ENCODE measurements at places on chromosomes 16 and 17.

DNA sequence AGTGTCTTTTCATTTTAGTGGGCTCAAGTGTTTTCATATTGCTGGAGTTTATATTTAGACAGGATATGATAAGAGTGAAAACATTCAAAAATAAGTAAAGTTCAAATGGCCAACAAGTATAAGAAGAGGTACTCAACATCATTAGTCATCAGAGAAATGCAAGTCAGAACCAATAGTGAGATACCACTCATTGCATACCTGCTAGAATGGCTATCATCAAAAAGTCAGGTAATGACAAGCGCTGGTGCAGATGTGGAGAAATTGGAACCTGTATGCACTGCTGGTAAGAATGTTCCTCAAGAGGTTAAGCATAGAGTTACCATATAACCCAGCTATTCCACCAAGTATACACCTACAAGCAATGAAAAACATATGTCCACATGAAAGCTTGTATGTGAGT lies 87.8 kb downstream of the WNT3 start:
- DNase-seq = no peak

- DNase-seq = no peak
Observed at GRCh38 chr17:5378566-5379207, 40.8 kb downstream of the NUP88 start.

- no peak for DNase-seq
Observed at GRCh38 chr17:34447406-34447805, 84.4 kb upstream of the CCL1 start.

DNA sequence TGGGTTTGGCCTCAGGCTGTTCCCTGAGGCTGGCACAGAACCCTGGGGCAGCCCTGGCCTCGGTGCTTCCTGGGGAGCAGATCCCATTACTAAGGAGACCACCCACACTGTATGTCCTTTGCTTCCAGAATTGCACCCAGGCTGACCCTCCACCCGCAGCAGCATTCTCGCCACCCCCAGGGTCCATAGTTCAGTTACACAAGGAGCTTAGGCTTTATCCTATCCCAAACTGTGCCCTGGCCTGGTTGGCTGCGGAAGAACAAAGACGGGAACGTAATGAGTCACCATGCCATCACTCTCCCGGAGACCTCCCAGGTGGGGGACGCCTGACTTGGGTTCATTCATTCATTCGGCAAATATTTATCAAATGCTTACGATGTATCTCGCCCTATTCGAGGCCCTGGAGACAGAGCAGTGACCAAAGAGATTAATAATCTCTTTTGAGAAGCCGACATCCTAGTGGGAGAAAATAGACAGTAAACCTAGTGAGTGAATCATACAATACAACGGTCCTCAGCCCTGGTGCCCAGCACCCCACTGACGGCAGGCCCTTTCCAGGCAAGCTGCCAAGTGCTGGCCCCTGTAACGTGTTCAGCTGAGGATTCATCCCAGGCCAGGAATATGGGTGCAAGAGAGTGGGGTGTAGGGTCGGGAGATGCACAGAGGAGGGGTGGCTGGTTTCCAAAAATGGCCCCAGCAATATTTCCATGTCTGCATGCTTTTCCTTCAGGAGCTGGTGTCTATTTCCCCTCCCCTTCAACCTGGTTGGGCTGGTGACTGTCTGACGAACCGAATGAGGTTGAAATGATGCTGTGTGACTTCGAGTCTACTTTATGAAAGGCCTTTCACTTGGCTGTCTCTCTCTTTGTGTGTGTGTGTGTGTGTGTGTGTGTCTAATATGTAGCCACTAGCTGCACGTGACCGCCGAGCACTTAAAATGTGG lies 134.2 kb downstream of the MGAT5B start:
- DNase-seq = peak; percentile 74

GRCh38 chr17:36846410-36847292 lies 90.6 kb upstream of the LHX1 start:
- peak; percentile 56 for DNase-seq

- DNase-seq = no peak
Observed at GRCh38 chr17:52271781-52272180, 113.3 kb upstream of the CA10 start.

DNA sequence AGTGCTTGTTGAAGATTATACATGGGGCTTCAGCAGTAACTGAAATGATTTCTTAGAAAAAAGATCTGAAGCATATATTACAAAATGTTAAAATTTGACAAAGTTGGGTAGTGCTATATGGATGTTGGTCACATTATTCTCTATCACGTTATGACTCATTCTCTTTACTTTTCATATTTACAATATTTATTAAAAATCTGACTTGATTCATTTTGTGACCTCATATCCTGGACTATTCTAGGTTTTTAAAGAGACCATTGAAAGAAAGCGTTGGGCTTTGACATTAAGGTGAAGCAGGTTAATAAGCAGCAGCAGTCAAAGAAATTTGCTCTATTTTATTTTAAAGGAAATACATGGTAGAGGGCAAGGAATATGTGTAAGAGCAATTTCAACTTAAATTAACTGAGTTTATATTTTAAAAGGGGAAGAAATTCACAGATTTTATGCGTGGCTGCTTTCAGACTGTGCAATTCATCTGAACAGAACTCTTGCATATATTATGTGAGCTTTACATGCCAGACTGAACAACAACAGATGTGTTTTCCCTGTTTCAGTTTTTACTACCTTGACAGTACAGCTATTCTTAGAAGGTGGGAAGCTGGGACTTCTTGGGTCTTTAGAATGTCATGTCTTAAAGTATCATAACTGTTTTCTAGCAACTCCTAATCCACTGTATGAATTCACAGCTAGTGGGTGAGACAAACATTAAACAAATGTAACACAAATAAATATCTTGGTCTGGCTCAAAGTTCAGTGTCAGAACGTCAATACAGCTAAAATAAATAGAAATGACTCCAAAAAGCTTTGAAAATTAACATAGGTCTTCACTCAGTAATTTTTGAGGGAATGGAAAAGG lies 10.4 kb upstream of the FAM20A start:
- no peak for DNase-seq

DNA sequence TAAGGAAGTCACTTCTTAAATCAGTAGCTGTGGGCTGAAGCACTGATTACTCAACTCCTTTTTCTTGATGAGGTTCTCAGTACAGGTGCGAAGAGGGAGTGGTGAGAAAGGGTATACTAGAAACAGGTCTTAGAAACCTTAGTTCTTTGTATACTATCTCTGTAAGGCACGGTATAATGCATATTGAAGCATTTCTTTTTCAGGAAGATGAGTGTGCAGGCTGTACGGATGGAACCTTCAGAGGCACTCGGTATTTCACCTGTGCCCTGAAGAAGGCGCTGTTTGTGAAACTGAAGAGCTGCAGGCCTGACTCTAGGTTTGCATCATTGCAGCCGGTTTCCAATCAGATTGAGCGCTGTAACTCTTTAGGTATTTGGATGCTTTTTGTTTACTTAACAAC lies 39.2 kb downstream of the CYLD start:
- DNase-seq = no peak

DNA sequence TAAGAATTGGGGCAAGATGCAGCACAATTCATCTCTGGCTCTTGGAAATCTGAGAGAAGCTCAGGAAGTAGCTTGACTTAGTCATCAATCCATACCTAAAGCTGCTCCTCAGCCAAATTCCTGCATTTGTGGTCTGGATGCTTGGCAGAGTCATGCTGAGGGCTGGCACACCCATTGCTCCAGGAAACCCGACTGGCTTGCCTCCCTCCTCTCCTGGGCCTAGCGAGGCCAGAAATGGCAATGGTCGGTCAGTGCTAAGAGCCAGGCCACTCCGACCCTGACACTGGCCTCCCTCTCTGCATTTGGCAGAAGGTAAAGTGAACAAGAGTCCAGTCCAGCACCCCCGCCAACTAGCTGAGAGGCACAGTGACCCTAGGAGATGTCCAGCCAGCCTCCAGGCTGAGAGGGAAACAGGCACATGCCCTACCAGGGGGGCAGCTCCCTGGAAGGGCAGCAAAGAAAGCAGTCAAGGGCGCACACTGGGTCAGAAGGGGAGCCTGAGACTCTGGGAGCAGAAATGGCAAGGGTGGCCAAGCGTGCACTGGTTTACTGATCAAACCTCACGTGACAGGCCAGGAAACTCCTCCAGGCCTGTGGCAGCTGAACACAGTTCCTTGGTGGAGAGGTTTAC lies 10.0 kb downstream of the POLDIP2 start:
- DNase-seq = no peak

DNA sequence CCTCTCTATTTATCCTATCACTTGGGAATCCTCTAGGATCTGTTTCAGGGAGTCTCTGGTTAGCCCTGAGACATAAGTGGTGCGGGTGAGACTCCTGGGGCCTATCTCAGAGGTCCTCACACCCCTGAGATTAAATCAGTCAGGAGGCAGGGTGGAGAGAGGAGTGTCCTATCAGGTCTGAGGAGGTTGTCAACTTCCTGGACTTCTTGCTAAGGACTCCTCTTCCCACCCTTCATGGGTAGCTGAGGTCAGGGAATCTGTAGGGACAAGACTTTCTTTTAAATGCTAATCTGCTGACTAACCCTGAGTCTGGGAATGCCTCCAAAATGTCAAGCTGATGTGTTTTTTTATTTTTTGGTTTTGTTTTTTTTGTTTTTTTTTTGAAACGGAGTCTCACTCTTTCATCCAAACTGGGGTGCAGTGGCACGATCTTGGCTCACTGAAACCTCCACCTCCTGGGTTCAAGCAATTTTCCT lies 6.6 kb upstream of the ARMC5 start:
- no peak for DNase-seq

- no peak for DNase-seq
Observed at GRCh38 chr16:79401782-79402181, 198.8 kb downstream of the MAF start.

GRCh38 chr16:3520841-3521240 lies 20.0 kb downstream of the CLUAP1 start:
- no peak for DNase-seq
